Kidney tubule cell (primary cell): ENCODE measurements at places on chromosomes 2 and 18.

GRCh38 chr2:119960821-119961220 lies 52.1 kb upstream of the EPB41L5 start:
- no peak for DNase-seq

GRCh38 chr2:223247136-223247535 lies 195.1 kb downstream of the KCNE4 start:
- peak; percentile 56 for DNase-seq

DNA sequence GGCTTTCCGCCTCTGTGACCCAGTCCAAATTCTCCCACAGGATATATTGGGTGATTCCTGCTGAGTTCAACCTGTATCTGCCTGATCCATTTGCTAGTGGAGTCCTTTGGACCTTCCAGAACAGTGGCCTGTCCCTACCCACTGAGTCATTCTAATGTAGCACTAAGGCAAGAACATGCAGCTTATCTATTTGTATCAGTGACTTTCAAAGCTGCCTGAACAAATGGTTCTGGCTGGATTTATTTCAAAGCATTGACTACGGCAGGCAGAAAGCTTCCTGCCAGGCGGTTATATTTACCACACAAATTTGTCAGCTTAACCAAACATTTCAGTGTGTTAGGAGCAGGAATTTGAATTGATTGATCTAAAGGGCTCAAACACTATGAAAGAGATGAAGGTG lies 613.4 kb downstream of the DCC start:
- DNase-seq = no peak

GRCh38 chr2:214126135-214126534 lies 284.7 kb upstream of the VWC2L start:
- peak; percentile 48 for DNase-seq

DNA sequence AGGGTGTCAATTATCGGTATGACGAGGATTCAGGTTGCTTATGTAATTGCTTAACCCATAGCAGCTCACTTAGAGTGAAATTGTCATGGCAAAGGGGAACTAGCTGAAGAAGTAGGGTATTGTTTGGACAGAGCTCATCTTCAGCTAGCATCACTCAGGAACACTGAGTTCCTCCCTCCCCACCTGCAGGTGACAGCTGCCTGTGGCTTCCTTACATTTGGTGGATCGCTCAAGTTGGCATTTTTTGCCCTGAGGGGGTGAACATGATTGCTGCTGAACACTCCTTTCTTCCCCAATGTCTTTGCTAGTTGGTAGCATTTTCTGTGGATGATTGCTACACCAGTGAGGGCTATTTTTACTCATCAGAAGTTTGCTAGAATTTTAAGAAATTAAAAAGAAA lies 86.7 kb upstream of the THUMPD2 start:
- DNase-seq = no peak

DNA sequence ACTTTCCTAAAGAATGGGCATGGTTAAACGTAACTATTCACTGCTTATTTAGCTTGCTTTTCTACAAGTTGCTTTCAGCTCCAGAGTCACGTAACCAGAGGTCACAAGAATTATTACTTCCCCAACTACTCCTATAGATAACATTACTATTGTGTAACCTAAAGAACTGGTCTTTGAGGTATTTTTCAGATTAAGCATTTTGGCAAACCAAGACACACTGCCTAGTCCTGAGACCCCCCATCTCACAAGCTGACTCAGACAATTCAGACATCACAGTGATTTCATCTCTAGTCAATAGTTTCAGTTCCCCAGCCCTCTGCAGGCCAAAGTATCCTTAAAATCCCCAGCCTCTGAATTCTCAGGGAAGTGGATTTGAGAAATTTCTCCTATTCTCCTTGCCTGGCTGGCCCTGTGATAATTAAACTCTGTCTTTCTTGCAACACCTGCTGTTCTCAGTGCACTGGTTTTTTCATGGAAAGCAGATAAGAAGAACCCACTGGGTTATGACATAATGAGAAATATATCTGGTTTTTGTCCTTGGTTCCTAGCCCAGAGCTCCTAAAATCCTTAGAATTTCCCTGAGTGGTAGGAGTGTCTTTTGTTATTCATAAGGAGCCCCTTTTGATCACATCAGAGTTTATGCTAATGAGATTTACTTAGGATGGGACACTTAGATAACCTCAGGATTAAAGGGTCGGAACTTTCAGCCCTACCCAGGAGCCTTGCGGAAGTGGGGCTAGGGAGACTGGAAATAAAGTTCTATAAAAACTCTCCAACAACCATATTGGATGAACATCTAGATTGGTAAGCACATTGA lies 1310.8 kb upstream of the CHAC2 start:
- DNase-seq = no peak
